Renal cortical epithelial cell (primary cell): ENCODE measurements at places on chromosomes 3 and 15.

GRCh38 chr15:42688301-42688700 is 48.6 kb downstream of the CDAN1 start:
- DNase-seq = no peak

DNA sequence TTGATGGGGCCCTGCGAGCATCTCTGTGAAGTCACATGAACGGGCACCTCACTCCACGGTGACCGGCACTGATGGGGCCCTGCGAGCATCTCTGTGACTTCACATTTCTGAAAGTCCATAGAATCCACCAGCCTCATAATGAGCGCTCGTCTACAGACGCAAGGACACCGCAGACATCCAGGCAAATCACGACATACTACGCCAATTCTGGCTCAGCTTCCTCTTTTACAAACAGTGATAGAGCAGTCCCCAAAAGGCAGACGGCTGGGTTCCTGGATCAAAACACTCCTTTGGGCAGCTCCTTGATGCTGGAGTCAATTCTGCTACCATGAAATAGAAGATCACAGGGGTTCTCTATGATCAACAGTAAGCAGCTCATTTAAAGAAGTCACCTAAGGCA is 125.4 kb downstream of the XXYLT1 start:
- DNase-seq = no peak

DNA sequence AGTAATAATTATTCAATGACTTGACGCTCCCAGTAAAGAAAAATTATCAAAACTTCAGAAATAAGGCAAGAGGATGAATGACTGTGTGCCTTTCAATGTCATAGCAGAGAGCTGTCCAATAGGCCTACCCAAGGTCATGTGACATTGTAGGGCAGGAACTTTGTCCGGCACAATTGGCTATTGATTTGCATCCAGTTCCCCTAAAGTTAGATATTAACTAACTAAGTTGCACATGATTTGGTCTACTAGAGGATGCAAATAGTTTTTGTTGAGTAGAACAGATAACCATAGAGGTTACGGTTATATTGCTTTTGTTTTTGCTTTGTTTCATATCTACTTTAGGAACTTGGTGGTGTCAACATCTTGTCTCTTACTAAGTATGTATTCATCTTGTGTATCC is 127.9 kb upstream of the PFN2 start:
- DNase-seq = no peak

GRCh38 chr3:94716326-94717018 is 653.6 kb downstream of the NSUN3 start:
- peak; percentile 48 for DNase-seq

DNA sequence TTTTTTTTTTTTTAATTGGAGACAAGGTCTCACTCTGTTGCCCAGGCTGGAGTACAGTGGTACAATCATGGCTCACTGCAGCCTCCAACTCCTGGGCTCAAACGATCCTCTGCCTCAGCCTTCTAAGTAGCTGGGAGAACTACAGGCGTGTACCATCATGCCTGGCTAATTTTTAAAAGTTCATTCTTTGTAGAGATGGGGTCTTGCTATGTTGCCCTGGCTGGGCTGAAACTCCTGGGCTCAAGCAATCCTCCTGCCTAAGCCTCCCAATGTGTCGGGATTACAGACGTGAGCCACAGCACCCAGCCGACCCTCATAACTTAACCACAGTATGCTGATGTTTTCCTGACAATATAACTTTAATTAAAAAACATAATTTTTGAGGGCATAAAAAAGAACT is 24.3 kb downstream of the IL17RD start:
- DNase-seq = no peak

DNA sequence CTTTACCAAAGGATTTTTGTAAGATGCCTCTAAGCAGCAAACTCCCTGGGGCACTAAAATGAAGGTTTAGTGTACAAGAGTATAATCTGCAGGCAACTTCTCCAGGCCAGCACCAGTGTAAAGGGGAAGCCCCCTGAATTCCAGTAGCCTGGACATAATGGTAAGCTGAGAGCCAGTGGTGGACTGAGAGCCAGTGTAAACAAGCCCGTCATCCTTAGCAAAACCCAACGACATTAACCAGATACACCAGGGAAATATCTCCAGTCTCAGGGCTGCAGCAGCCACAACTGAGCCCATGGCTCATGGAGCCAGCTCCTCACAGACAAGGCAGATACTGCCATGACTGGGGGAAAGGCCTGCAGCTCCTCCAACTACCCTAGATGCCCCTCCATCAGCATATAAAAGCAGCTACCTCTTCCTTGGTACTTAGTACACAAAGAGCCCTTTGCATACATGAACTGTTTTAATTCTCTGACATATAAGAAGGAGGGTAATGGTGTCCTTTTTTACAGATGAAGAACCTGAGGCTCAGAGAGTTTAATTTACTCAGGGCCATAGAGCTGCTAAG is 21.7 kb downstream of the PARP16 start:
- no peak for DNase-seq

- no peak for DNase-seq
Measured at GRCh38 chr3:187039100-187039722, 100.1 kb downstream of the RPL39L start.

DNA sequence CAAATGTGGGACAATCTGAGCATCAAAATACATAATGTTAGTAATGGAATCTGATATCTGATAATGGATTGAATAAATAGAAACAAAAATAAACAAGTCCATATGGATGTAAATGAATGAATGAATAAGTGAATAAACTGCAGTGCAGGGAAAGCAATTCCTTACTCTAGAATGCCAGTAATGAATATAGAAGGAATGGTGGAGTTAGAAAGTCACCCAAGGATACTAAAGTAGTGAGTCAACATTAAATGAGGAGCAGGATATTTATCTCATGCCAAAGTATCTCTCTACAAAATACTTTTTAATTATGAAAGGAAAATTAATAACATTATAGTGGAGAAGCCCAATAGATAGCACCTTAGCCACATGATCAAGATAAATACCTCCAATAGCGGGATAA is 300.3 kb downstream of the FEZF2 start:
- no peak for DNase-seq

GRCh38 chr3:19749448-19750017 is 184.5 kb downstream of the EFHB start:
- DNase-seq = no peak

DNA sequence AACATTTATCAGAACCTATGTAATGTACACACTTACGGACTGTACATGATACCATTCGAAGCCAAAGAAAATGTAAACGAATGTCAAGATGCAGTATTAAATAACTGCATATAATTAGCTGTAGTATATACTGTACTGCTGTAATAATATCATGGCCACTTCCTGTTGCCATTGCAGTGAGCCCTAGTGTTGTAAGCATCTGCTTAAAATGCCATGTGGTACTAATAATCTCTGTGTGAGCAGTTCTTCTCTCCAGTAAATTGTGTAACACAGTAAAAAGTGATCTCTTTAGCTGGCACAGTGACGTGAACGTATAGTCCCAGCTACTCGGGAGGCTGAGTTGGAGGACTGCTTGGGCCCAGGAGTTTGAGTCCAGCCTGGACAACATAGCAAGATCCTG is 8.6 kb downstream of the SPG11 start:
- DNase-seq = no peak

GRCh38 chr3:153970741-153971347 is 150.3 kb upstream of the ARHGEF26 start:
- peak; percentile 52 for DNase-seq

DNA sequence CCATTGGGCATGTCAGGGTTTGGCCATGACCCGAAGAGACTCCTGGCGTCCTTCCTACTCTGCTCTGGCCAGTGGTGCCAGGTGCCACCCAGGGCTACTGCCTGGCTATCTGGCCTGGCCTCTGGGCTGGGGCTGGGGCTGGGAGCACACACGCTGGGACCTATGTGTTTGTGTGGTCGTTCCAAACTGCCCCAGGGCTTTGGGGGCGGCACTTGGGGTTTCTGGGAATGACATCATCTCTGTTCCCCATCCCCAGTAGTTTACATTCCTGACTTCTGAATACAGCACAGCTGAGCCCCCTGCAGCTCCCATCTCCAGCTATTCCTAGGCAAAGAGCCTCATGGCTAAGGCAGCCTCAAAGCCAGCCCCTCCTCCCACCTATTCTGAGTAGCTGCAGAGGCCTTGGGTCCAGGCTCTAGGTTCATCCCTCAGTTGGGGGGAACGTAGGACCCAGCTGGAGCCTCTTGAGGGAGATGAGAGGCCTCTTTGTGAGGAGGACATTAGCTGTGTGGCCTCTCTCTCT is 24.3 kb downstream of the PLEKHO2 start:
- no peak for DNase-seq

DNA sequence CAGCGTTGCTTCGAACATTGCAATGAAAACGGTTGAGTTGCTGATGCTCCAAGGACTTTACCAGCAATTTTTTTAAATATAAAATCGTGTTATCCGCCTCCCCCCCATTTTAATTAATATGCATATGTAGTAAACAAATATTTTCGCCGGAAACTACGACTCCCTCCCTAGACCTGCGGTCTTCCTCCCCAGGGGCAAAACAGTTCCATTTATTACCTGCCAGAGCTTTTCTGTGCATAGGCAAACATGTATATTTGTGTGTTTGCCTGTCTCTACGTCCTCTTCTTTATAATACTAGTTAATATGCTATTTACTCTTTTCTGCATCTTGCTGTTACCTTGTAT is 593 bp upstream of the RSL24D1 start:
- DNase-seq = no peak

DNA sequence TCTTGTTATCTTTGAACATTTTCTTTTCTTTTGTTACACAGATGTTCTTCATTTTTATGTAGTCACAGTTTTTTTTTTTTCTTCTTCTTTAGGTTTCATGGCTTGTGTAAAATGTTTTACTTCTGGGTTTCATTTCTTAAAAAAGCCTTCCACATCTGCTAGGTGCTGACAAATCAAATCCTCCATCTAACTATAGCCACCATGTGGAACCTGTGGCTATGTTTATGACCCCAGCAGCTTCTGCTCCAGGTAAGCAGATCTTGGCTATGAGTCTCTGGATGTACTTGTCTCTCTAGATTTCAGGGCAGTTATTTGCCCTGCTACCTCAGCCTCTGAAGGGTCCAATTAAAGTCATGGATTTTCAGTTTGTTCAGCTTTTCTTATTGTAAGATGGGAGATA is 44.5 kb downstream of the OXSM start:
- no peak for DNase-seq

- no peak for DNase-seq
Measured at GRCh38 chr3:87795701-87796100, 263.1 kb downstream of the CGGBP1 start.

DNA sequence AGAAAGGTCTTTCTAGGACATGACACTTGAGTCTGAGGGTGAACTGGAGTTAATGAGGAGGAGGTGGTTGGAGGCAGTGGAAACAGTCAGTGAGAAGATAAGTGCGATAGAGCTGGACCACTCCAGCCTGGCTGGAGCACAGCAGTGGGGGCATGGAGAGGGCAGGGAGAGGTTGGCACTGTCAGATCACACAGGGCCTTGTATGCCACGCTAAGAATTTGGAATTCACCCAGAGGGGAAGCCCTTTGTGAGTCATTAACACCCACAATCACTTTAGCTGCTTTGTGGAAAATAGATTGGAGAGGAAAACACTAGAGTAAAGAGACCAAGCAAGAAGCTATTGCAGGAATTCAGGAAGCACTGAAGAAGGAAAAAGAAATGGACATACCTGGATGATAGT is 83.3 kb downstream of the ZNF621 start:
- peak; percentile 81 for DNase-seq

DNA sequence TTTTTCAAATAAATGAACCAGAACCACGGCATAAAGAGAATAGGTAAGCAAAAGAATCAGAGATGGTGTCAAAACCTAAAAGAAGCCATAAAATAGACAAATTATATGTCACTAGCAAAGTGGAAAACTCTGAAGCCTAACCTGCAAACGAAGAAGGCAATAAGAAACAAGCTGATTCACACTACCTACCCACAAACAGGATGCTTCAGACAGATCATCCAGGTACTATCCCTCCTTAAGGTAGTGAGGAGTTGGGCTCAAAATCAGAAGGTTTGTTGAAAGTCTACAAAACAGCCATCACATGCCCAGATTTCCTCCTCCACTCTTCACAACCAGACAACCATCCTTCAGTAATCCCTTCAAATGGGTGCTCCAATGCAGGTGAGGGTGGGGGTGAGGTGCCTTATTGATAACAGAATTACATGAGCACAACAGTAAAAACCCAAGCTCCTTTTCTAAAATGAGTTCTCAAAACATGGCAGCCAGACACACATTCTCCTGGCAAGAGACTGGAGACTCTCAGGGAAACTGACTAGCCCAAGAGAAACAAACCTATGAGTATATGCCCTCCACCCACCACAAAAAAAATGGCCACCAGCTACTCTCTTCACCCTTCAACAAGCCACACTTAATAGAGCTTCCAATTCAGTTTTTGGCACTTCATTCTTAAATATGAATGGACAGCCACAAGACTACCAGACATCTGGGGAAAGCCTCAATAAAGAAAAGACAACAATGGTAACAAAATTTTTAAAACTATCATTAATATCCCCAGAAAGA is 6.4 kb downstream of the KPNA1 start:
- no peak for DNase-seq

DNA sequence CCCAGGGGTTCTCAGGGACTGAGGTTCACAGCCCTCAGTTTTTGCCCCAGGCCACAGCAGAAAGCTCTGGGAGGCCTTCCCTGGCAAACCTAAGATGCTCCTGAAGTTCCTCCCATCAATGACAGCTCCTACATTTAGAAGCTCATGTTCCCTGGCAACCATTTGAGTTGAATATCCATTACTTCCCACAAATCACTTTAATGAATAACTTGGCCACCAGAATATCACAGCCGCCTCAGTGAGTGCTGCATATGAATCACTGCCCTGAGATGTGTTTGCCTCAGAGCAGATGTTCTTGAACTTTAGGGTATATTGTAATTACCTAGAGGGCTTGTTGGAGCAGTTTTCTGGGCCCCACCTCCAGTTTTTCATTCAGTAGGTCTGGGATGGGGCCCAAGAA is 27.4 kb downstream of the SLCO2A1 start:
- peak; percentile 96 for DNase-seq

- no peak for DNase-seq
Measured at GRCh38 chr3:24359645-24360462, 134.8 kb downstream of the THRB start.

DNA sequence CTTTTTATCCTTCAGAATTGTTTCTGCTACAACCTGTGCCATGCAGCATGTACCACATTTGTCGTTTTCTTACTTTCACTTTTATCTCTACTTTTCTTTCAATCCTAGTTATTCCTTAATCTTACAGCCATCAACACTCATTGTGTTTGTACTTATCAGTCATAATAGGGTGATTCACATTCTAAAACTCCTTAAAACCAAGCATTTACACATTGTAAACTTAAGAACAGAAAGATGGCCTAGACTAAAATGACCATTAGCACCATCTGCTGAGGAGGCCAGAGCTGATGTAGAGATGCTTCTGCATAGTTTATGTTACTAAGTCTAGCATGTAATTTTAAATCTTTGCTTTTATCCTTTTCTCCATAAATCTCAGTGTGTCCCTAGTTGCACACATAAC is 25.5 kb downstream of the EIF2AK4 start:
- no peak for DNase-seq
